ENCODE measurements at places on chromosomes 11 and 22. TPM values are rescaled to one million over a fixed set of nuclear protein-coding genes. Genes with fewer than 3 reads are reported as not detected.

GRCh38 chr11:77994434-77995362, at the start of gene INTS4:
Gene INTS4 (minus strand): TSS chr11:77994668. CDS start chr11:77994643, 25 bp downstream.
- peak; percentile 99 for ATAC-seq

DNA sequence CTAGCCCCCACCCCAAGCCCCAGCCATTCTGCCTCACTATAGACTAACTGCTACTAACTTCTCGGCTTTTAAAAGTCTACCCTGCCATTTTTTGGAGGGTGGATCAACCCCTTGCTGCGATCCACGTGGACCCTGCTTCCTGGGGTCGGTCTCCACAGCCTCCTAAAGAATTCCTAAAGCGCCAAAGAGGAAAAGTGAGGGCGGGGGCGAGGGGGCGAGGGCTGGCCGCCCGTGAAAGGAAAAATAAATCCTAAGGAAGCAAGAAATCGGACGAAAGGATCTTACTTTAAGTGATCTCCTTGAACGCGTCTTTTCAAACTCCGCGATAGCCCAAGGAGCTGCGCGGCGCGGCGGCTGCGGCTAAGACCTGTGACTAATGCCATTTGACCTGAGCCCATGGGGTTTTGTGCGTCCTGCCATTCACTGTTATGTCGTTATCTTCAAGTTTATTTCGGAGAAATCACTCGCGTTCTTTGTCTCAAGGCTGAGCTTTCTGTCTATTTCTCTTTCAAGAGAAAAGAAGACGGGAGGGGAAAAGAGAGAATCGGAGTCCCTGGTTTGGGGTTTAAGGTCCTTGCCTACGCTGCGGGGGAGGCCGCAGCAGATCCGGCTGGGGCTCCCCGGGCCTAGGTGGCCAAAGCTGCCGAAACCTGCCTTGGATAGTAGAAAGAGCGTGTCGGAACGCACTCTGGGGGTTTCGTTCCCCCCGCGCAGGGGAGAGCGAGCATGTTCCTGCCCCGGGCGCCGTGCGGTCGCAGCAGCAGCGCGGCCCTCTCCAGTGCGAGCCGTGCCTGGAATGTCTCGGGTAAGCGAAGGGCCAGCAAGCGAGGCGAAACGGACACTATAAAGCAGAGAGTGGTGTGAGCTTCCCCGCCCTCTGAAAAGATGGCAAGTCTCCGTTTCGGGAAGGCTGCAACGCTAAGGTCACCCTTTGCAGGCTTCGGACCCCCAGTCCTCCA, 2.8 kb upstream of the DBX1 start:
- ATAC-seq = peak; percentile 39

- no peak for ATAC-seq
Observed at GRCh38 chr11:133785795-133786340, 59.4 kb downstream of the SPATA19 start.

GRCh38 chr11:111729831-111730311, 36.3 kb downstream of the PPP2R1B start:
- ATAC-seq = no peak

The ENTHD1 gene
- total RNA-seq = not detected

DNA sequence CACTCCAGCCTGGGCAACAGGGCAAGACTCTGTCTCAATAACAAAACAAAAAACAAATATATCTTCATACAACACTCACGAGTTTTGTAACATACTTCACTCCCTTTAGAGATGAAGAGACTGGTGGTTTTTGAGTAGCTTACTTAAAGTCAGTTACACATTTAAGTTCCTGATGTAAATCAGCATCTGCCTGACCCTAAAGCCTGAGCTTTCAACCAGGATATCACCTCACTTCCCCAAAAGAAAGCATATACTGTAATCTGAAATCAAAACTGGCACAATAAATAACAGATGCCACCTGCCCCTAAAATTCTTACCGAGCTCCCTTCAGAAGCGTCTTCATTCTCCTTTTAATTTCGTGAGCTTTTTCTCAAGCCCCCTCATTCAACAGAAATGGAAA, 31.5 kb downstream of the LARGE1 start:
- no peak for ATAC-seq

GRCh38 chr11:71913756-71914526, 14.5 kb downstream of the XNDC1N start:
- ATAC-seq = no peak

DNA sequence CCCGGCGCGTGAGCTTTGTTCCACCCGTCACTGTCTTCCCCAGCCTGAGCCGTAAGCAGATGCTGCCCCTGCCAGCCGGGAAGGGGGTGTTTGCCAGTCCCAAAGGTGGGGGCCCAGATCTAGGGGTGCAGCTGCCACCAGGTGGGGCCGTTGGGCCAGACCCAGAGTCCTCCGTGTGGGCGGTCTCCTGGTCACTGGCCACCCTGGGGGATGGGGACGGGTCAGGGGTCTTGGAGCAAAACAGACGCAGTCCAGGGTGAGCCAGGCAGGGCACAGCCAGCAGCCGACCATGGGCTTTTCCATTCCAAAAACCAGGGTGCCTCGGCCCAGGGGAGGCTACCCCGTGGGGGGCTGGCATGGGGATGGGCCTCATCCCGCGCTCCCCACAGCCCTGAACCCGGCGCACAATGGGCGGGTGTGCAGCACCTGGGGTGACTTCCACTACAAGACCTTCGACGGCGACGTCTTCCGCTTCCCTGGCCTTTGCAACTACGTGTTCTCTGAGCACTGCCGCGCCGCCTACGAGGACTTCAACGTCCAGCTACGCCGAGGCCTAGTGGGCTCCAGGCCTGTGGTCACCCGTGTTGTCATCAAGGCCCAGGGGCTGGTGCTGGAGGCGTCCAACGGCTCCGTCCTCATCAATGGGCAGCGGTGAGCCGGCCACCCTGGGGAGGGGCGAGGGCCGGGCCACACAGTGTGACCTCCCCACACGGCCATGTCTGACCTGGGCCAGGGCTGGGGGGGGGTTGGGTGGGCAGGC, 3.5 kb downstream of the MUC5B start:
- ATAC-seq = no peak

The FAM83F gene
- 0.46 TPM for total RNA-seq

The ARHGAP20 gene
- 5.3 TPM for total RNA-seq

The TEX54 gene
- not detected for total RNA-seq

DNA sequence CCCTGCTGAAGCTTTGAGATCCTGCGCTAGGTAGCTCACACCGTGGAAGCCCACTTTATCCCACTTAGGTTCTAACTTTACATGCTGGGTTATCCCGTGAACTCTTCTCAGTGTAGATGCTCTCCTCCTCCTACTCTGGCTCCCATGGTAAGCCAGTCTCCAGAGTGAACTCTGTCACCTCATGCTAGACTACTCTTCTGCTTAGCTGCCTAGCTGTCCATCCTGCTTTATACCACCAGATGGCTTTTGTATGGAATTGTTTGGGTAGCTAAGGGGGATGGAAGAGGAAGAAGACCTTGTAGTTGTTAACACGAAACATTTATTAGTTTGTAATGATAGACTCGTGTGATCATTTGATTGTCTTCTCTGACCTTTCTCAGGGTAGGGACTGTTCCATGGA, 46.8 kb downstream of the EMSY start:
- ATAC-seq = no peak

The APOBEC3B gene
- not detected for total RNA-seq

DNA sequence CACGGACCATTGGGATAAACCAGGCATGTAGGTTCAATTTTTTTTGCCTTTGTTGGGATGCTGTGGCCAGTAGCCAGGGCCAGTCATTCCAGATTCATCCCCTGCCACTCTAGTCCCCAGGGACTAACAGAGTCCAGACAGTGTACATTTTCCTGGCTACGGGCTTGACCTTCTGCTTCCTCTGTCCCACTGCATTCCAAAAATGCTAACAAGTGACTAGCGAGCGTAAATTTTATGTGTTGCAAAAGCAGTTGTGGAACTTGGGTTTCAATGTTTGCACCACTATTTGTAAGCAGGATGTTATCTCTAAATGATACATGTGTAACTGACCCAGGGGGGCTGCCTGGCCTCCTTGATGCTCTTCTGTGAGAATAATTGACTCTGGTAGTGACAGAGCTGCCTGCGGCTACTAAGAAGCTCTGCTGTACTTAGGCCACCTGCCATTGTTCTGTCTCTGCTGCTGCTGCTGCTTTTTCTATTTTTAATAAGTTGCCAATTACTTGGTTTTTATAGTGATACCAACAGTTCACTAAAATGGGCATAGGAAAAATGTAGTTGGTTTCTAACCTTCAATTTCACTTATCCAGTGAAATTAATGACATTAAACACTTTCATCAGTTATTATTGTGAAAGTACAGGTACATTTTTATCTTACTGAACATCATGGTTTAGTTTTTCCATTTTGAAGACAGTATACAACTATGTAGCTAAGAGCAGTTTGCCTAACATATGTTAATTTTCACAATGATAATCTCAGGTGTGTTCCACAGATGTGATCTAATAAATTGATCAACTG, 26.8 kb downstream of the TNRC6B start:
- peak; percentile 74 for ATAC-seq

DNA sequence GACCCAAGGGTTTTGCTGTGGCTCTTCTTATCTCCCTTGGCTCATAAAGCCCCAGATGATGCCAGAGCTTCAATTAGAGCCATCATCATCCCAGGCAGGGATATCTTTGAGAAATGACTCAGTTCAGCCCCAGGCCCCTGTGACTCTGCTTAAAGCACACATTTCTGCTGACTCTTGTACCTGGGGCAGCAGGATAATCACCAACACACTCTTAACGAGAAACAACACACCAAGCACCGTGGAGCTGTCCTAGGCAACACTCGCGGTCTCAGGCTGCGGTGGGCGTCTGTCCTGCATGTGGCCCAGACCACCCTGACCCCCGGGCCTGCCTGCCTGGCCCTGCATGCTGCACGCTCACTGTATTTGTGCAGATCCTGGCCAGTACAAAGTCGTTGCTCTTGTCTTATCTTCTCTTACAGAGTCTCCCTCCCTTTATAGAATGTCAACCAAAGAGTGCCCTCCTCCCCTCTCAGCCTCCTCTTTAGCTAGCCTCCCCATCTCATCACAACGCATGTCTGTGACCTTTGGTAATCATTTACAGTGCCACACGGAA, 114.2 kb upstream of the PARVA start:
- ATAC-seq = no peak

DNA sequence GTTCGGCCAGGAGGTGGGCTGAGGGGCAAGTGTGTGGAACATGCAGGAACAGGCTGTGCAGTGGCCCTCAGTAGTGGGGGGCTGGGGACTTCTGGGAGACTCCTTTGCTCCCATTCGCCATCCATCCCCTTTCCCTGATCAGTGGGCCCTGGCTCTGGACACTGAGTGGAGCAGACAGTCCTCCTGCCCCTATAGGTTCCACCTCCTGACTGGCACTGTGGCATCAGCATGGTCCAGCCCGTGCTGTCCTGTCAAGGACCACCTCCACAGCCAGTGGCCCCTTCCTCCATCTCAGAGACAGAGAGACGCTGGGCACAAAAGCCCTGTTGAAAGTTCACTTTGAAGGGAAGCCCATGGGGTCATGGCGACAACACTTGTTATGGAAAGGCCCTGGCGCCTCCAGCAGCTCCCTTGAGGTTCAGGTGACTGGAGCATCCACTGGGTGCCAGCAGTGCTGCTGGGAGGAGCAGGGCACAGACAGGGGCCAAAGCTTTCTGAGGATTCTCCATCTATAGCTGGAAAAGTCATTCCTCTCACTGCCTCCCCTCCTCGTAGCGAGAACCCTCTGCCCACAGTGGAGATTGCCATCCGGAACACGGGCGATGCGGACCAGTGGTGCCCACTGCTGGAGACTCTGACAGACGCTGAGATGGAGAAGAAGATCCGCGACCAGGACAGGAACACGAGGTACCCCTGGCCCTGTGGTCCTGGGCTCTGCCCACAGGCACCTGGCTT, 5.6 kb downstream of the DERL3 start:
- no peak for ATAC-seq

DNA sequence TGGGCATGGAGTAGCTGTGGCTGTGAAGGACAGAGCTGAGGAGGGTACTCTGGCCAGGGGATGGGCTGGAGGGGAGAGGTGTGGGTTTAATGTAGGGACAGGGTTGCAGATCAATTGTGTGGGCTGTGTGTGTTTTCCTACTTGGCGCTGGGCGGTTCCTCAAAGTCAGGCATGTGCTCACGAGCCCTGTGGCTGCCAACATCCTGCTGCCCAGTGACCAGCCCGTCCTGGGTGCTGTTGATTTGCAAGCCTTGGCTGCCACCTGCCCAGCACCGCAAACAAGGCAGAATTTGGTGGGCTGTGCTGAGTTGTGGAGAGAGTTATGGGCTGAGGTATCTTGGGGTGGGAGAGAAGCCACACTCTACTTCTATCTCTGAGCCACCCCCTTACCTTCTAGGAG, 69.2 kb downstream of the SCN3B start:
- no peak for ATAC-seq

GRCh38 chr11:68891351-68891948, 12.2 kb downstream of the MRPL21 start:
- ATAC-seq = no peak

DNA sequence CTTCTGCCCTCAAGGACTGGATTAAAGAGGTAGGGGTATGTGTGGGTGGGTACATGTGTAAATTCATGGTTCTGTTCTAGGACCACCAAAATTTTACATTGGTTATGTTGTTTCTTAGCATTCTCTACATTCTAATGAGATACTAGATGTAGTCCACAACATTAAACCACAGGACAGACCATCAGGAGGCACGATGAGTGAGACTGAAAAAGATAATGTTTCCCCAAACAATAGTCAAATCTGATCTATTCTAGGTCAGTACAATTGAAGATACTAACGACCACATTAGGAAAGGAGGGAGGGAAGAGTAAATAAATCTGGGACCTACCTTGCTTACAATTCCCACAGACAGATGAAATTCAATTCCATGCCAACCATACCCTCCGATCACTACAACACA, 42.2 kb downstream of the MRTFA start:
- no peak for ATAC-seq

DNA sequence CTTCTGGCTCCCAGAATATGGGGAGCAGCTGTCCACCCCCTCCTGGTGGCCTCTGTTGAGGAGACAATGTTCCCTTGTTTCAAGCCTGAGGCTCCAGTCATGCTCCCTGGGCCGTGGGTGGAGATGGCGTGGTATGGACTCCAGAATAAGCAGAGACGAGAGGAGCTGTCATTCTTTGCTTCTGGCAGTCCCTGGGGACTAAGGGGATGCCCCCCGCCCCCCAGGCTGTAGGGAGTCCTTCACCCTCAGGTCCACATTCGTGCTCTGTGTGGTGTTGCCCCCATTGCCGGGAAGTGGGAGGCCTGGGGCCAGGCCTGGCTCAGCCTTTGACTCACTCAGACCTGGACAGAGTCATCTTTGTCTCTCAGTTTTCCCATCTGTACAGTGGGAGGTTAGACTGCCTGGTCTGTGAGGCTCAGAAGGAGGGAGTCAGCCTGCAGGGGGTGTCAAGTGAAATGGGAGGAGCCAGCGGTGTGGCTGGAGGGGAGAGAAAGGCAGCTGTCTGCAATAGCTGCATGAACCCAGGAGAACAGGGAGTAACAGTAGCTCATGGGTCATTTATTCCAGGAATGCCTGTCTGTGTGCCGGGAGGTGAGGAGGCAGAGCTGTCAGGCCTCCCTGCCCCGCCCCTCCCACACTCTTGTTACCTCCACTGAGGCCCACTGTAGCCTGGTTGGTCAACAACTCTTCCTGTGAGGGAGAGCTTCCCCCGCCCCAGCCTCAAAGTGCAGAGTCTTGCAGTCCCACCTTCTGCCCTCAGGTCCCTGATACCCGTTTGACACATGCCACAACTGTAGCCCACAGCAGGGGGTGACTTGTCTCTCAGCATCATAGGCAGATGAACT, 6.3 kb downstream of the ARHGEF17 start:
- peak; percentile 29 for ATAC-seq

- ATAC-seq = no peak
Observed at GRCh38 chr22:31943206-31943977, 943 bp upstream of the YWHAH start.

The SCN4B gene
- total RNA-seq = 2.7 TPM

- no peak for ATAC-seq
Observed at GRCh38 chr11:57546451-57546850, 9.1 kb downstream of the SMTNL1 start.

GRCh38 chr22:40368016-40368415, 2.4 kb upstream of the SGSM3 start:
- ATAC-seq = no peak

Measured in gastroesophageal sphincter (tissue), 4 donors.